ENCODE measurements at places on chromosomes 3 and 15.

- peak; percentile 54 for DNase-seq
Observed at GRCh38 chr3:49277383-49277775, 347 bp upstream of the C3orf62 start.

- peak; percentile 84 for DNase-seq
Observed at GRCh38 chr3:158420654-158421396, 150.2 kb upstream of the MLF1 start.

DNA sequence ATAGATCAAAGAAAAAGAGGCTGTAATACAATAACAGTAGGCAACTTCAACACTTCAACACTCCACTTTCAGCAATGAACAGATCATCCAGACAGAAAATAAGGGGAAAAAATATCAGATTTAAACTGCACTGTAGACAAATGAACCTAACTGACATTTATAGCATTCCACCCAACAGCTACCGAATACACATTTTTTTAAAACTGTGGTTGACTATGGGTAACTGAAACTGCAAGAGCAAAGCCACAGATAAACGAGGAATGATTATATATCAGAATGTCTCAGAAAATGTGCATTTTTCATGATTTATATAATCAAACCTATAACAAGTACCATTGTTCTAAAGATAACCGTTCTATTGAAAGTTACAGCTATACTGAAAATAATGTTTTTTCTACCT, 514.9 kb upstream of the DPPA4 start:
- DNase-seq, result no peak

- peak; percentile 90 for DNase-seq
Observed at GRCh38 chr3:100993309-100993708, at the start of gene ABI3BP. Gene ABI3BP (minus strand): TSS chr3:100993421. CDS start chr3:100993384, 37 bp downstream.

DNA sequence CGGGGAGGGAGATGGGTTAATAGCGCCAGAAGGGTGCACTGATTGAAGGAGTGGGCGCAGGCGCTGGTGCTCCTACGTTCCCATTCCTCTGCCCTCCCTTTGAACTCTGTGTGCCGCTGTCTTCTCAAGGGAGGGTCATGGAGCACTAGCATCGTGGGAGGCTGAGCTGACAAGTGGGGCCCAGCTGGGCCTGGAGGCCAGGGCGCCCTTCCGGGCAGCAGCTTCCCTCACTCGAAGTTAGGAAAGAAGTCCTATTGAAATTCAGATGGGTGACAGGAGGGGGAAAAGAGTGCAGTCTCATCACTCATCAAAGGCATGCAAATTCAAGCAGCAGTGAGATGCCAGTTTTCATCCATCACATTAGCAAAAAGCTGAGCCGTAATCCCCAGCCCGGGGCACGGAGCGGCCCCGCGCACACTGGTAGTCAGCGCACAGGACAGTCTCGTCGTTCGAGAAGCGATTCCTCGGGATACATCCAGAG, 128.2 kb downstream of the LRRK1 start:
- DNase-seq, result peak; percentile 31

- peak; percentile 85 for DNase-seq
Observed at GRCh38 chr3:58059349-58060321, 51.4 kb downstream of the FLNB start.

- no peak for DNase-seq
Observed at GRCh38 chr3:146555311-146555710, 10.9 kb upstream of the PLSCR1 start.
